ENCODE measurements at places on chromosomes 7 and 10. TPM values are rescaled to one million over a fixed set of nuclear protein-coding genes. Genes with fewer than 3 reads are reported as not detected.

SLC16A12 gene
- 4.4 TPM for total RNA-seq

CPVL gene
- total RNA-seq = 10.3 TPM

TRPV5 gene
- total RNA-seq = not detected

AMPH gene
- 0.49 TPM for total RNA-seq

PLEKHS1 gene
- total RNA-seq = not detected

MSS51 gene
- 0.76 TPM for total RNA-seq

RNLS gene
- total RNA-seq = 17.2 TPM

PKD2L1 gene
- total RNA-seq = not detected

LRRN3 gene
- 1.9 TPM for total RNA-seq

UBN2 gene
- total RNA-seq = 3.4 TPM

ASZ1 gene
- total RNA-seq = not detected

NPFFR1 gene
- total RNA-seq = under 0.01 TPM

STAG3 gene
- total RNA-seq = 0.33 TPM

OR13A1 gene
- total RNA-seq = not detected

EPO gene
- total RNA-seq = not detected

CCDC172 gene
- not detected for total RNA-seq

PON1 gene
- under 0.01 TPM for total RNA-seq

CHAT gene
- total RNA-seq = not detected

GIMAP5 gene
- not detected for total RNA-seq

SPAM1 gene
- total RNA-seq = not detected

OR6V1 gene
- not detected for total RNA-seq

PTEN gene
- 21.7 TPM for total RNA-seq

C10orf143 gene
- 1.6 TPM for total RNA-seq

AFAP1L2 gene
- 14.5 TPM for total RNA-seq

GRM3 gene
- not detected for total RNA-seq

PMPCB gene
- total RNA-seq = 32.1 TPM

FAM221A gene
- total RNA-seq = 3.3 TPM

CRPPA gene
- 0.65 TPM for total RNA-seq

PDLIM1 gene
- total RNA-seq = 46.4 TPM

STEAP4 gene
- not detected for total RNA-seq

AGMO gene
- total RNA-seq = not detected

FEZF1 gene
- not detected for total RNA-seq

HOXA2 gene
- 2.4 TPM for total RNA-seq

PGAM2 gene
- total RNA-seq = 0.25 TPM

TMEM236 gene
- total RNA-seq = not detected

EGR2 gene
- 0.33 TPM for total RNA-seq

ANXA8L1 gene
- 4.2 TPM for total RNA-seq

LRRC17 gene
- 71.7 TPM for total RNA-seq

VGF gene
- total RNA-seq = 0.89 TPM

CACNB2 gene
- total RNA-seq = not detected

CTAGE8 gene
- 1.6 TPM for total RNA-seq

DYNC1I1 gene
- total RNA-seq = 0.16 TPM

RAMP3 gene
- not detected for total RNA-seq

SPDYE6 gene
- total RNA-seq = not detected

RBP3 gene
- total RNA-seq = not detected

FAS gene
- total RNA-seq = 10.9 TPM

TAS2R41 gene
- total RNA-seq = not detected

CUBN gene
- 0.16 TPM for total RNA-seq

ZNF786 gene
- total RNA-seq = 2.8 TPM

STN1 gene
- 29.2 TPM for total RNA-seq

Data from mesangial cell (primary cell).